ENCODE measurements at places on chromosomes 4 and X.

DNA sequence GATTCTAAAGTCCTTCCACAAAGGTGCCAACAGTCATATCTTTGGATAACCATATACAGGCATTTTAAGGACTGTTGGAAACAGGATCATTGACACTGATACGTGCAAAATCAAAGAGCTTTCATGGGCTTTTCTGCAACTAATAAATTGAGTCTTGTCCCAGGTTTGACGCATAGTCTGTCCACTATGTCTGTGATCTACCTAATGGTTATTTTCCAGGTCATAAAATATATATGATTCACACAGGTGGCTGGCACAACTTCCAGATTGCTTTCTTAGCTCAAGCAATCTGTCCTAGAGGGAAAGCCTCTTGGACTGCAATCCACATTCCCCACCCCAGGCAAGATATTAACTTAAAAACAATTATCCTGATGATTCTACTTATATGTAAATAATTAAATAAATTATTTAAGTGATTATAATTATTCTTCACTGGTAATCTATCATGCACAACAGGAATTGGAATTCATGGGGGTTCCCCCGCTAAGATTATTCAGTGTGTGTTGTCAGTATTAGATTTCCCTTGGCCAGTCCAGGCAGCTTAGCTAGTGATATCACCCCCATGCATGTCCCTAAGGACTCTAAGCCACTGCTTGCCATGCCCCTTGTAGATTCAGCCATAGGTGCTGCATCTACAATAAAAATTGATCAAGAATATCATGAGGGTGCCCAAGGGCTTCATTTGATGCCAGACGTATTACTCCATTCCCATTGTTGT is 97.8 kb downstream of the TLL1 start:
- DNase-seq: no peak

- DNase-seq: no peak
These were observed 17.5 kb upstream of the TBC1D1 start for GRCh38 chr4:37873386-37873785.

DNA sequence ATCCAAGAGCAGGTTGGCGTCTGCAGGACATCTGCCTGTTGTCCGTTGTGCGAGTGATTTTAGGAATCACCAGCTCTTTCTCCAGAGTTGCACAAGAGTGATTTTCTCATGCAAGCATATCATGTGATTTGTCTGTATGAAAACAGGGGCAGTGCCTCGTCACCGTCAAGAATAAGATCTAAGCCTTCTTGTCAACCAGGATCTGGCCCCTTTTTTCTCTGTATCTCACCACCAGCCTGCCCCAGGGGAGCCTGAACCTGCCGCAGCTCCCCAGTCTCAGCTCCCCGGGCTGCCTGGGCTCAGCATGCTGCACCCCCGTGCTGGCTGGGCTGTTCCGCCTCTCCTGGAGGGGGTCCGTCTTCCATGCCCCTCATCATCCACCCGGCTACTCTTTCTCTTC is 90.5 kb downstream of the STOX2 start:
- DNase-seq: no peak

GRCh38 chr4:150436598-150437370 is 145.2 kb upstream of the MAB21L2 start:
- DNase-seq: no peak

GRCh38 chr4:33316033-33316432 is 2595.9 kb downstream of the PCDH7 start:
- no peak for DNase-seq

GRCh38 chrX:93649381-93649780 is 24.0 kb downstream of the NAP1L3 start:
- no peak for DNase-seq

- no peak for DNase-seq
These were observed 15.0 kb upstream of the GSPT2 start for GRCh38 chrX:51728202-51728601.

DNA sequence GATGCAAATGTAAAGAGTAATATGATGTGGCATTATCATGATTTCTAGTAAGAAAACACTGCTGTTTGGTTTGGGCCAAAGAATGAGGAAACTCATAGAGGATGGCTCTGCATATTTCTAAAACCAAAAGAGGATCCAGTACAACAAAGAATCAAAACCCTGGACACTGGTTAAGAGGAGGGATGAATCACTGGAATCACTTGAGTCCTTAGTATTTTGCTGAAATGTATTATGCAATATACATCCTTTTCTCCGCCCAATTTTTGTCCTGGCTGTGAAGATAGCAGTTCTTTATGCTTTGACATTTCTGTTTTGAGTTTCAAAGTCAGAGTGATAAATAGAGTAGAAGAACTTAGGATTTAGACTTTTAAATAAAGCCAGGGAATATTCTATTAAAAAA is 345.9 kb downstream of the PACRGL start:
- no peak for DNase-seq
